Stimulated activated CD8-positive, alpha-beta memory T cell treated with anti-CD3 and anti-CD28 coated beads, Interleukin-12 subunit alpha, Interleukin-12 subunit beta, amount 100 ng/mL, for 4 hours (primary cell): ENCODE measurements at places on chromosomes 2 and 18.

DNA sequence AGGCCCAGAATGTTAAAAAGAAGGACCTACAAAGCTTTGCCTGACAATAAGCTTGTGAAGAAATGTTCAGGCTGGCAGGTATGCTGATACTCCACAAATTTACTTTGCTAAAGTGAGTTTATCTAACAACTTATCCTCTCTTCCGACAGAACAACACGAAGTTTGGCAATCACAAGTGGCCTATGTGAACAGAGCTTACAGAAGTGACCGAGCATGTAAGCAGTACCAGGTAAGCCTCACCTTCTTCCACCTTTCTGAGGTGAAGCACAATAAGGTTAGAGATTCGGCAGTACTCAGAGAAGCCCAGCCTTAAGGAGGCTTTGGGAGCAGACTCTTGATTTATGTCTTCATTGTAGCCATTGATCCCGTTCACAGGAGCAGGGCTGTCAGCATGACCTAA, 9.0 kb upstream of the LCT start:
- no peak for DNase-seq

- no peak for DNase-seq
Measured at GRCh38 chr2:165833156-165833555, 39.1 kb upstream of the GALNT3 start.

- DNase-seq, result no peak
Measured at GRCh38 chr2:42706836-42707235, 57.1 kb downstream of the OXER1 start.

- DNase-seq, result no peak
Measured at GRCh38 chr2:48356701-48357325, 173.1 kb upstream of the STON1 start.

GRCh38 chr18:10442551-10442971, 11.9 kb upstream of the APCDD1 start:
- no peak for DNase-seq

DNA sequence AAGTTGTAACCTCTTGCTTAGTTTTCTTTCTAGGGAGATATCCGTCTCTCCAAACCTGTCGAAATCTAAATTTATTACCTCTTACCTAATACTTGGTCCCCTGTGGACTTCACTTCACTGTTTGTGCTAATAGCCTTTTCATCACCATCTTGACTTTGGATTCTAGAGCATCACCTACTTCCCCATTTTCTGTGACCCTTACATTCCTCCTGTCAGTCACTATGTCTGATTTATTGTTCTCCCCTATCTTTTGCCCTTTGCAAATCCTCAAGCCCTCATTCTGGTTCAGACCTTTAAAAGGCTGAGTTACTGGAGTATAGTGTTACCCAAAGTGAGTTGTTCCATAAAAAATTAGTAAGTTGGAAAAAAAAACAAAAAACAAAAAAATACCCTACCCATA, 7.5 kb downstream of the MYO1B start:
- DNase-seq, result no peak

DNA sequence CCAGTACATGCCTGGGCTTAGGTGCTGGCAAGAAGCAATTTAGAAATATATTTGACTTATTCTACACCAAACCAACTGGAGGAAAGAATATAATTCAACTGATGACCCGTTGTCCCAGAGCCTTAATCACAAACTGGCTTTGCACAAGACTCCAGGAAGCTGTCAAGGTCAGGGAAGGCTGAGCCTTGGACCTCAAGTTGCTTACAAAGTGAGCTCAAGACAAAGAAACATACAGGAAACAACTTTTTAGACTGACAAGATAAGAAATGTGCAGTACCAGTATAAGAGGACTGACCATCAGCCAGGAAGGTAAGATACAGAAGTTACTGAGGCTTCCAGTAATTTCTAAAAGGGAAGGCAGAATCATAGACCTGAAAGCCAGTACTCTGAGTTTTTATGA, 35.0 kb upstream of the GPR55 start:
- DNase-seq, result no peak

DNA sequence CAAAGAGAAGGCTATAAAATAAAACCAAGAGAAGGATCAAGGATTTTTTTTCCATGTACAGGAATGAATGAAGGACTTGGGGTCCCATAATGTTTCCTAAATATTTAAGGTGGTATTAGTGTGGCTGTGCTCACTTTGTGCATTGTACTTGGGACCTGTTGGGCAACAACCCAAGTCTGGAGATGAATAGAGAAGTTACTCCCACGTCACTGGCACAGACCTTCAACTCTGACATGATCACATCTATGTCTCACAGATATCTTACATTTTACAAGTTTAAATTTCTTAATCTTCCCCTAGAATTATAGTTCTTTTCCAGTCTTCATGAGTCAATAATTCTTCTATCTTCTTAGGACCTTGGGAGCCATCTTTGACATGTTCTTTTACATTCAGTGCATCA, 133.4 kb downstream of the PLCL1 start:
- DNase-seq, result no peak
